ENCODE measurements at places on chromosomes 2 and 18.

DNA sequence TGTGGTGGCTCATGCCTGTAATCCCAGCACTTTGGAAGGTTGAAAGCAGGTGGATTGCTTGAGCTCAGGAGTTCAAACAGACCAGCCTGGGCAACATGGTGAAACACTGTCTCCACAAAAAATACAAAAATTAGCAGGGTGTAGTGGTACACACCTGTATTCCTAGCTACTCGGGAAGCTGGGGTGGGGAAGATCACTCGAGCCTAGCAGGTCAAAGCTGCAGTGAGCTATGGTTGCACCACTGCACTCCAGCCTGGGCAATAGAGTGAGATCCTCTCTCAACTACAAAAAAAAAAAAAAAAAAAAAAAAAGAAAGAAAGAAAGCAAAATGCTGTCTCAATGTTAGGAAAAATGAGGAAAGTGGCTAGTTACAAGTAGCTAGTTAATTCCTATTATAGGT lies 56.8 kb downstream of the TRIP12 start:
- no peak for DNase-seq

GRCh38 chr2:162164802-162165201 lies 12.8 kb upstream of the GCG start:
- DNase-seq, result no peak

- DNase-seq, result no peak
Measured at GRCh38 chr18:24826605-24827004, 366.2 kb downstream of the HRH4 start.

GRCh38 chr2:28495551-28496250 lies at the start of gene PLB1:
TSS of gene PLB1 (plus strand) at chr2:28496060. CDS start at chr2:28496115, 55 bp downstream.
- DNase-seq, result no peak

DNA sequence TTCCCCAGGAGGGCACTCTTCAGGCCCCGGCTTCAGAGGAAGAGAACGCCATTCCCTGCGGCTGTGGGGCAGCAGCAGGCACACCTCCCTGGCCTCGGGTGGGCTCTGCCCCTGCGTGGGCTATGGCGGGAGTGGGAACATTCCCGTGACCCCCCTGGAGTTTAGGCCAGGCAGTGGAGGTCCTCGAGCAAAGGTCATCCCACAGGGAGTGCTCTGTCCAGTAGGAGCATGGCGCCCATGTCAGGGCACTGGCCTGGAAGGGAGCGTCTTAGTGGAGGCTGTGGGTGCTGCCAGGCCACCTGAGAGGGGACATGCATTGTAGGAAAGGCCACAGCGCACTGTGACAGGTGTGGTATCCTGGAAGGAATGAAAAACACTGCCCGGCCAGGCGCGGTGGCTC lies 9.2 kb upstream of the NFATC1 start:
- DNase-seq, result no peak

DNA sequence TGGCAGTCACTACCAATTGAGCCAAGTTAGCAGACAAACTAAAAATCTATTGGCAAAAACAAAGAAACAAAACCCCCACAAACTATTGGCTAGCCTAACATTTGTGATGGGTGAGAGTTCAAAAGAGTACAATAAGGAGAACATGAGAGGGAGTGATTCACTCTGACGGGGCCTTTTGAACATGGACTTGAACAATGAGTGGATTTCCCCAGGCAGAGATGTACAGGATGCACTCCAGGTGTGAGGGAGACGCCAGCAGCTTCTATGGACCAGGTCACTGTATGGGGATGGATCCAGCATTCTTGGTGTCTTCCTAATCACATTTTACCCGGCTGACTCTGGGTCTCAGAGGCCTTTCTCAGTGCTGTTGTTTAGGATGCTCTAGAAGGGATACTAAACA lies 167.5 kb upstream of the SMAD2 start:
- DNase-seq, result no peak
